Activated gamma-delta T cell treated with Interleukin-2 at 50 U/mL for 16 hours (primary cell): ENCODE measurements at places on chromosomes 7 and 10.
A peak's percentile ranks its signal among the peaks of the same experiment; 100 is the strongest.

DNA sequence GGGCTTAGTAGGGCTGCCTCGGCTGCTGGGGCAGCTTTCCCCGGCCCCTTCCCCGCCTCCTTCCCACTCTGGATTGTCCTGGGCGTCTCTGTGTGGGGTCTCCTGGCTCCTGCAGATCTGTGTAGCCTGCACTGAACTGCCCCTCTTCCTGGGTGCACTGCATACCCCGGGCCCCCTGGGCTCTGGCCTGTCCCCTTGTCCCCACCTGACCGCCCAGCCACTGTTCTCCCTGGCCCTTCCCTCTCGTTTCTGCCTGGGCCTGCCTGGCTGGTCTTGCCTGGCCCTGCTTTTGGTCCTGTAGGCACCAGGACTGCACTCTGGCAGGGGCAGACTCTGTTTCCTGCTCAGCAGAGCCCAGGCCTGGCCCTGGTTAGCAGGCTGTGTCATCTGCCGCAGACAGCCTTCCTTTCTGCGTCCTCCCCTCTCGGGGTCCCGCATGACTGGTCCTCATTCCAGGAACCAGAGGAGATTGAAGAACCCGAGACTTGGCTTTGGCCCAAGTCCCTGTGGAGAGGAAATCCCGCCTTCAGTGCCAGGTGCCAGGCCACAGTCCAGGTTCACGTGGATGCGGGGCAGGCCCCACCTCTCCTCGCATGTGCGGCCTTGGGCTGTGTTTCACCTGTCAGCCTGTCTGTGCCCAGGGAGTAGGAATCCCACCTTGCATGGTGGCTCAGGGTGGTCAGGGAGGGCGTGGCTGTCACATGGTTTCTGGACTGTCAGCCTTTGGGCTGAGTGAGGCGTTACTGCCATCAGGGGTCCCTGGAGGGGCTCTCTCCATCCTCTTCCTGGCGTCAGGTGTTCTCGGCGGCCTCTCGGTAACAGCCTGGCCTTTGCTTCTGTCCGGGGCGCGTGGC lies 9.2 kb downstream of the INPP5A start:
- DNase-seq, result peak; percentile 4

DNA sequence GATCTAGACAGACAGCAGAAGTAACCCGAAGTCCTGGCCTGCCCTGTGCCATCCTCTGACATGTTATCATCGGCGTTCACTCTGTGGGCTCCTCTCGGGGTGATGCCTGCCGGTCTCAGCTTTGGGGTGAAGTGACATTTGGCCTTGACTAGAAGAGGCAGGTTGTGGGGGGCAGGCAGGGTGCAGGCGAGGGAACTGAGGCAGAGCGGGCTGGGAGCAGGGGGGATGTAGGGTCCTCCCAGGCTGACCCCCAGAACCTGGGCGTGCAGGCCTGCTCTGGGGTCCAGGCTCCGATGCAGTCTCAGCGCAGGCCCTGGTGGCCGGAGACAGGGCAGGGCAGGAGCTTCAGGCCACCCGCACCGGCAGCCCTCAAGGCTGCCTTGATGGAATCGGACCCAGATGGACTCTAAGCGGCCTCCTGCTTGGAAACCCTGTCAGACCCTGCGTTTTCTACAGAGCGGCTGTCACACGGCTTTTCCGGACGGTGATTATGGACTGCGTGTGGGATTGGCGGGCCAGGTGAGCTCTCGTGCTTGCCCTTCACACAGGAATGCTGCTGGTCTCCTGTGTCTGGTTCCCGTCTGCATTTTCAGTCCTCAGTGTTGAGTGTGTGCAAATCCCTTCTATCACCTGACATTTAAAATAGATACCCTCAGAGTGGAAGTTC lies 842 bp upstream of the JAKMIP3 start:
- no peak for DNase-seq

DNA sequence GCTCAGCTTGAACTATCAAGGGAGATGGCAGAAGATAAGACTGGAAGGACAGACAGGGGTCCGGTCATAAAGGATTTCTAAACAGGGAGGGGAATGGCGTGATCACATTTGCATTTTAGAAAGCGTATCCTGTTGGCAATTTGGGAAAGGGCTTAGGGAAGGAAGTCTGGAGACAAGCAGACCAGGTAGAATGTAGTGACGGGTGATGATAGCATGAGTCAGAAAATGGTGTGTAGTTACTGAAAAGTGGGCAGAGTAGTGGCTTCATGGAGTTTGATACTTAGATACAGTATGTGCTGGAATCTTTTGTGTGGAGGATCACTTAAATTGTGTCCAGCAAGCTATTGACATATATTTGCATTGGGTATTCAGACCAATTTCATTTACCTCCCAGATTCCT lies 61.2 kb downstream of the LRGUK start:
- DNase-seq, result no peak

GRCh38 chr10:84511106-84511505 lies 182.7 kb downstream of the CCSER2 start:
- no peak for DNase-seq

- DNase-seq, result no peak
These were observed 85.6 kb downstream of the CHST15 start for GRCh38 chr10:124007773-124008145.

- no peak for DNase-seq
These were observed 44.0 kb downstream of the BICC1 start for GRCh38 chr10:58556516-58557165.

GRCh38 chr7:94436018-94436604 lies 41.4 kb downstream of the COL1A2 start:
- peak; percentile 48 for DNase-seq

DNA sequence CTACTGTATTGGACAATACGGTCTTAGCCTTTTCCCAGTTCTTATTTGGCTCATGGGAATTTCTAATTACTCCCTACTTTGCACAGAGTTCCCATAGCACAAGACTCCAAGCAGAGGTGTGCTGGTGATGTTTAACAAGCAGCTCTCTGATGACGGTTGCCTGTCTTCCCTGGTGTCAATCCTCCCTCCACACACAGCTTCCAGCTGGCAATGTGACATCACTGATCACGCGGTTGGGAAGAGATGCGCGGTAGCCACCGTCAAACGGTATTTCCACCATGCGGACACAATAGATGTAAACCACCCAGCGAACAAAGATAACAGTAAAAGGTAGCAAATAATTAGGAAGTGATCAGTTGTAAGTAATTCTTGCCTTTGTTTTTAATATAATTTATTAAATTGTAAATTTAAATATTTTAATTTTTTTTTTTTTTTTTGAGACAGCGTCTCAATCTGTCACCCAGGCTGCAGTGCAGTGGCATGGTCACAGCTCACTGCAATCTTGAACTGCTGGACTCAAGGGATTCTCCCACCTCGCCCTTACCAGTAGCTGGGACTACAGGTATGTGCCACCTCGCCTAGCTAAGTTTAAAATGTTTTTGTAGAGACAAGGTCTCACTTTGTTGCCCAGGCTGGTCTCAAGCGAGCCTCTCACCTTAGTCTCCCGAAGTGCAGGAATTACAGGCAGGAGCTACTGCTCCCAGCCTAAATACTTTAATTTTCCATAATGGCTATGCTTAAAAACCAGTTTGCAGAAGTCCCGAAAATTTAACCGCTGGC lies 36.3 kb upstream of the IL15RA start:
- DNase-seq, result no peak
